ENCODE measurements at places on chromosomes 12 and 14. TPM values are rescaled to one million over a fixed set of nuclear protein-coding genes. Genes with fewer than 3 reads are reported as not detected.

The NAV3 gene
- total RNA-seq, result 25.1 TPM

The OR6C2 gene
- not detected for total RNA-seq

The LIN7A gene
- 1.8 TPM for total RNA-seq

The KRT6C gene
- total RNA-seq, result not detected

Measured in mesangial cell (primary cell).